Cardiac muscle cell (in vitro differentiated cells and primary cell): ENCODE measurements at places on chromosomes 7 and 10. TPM values are rescaled to one million over a fixed set of nuclear protein-coding genes. Genes with fewer than 3 reads are reported as not detected.

DNA sequence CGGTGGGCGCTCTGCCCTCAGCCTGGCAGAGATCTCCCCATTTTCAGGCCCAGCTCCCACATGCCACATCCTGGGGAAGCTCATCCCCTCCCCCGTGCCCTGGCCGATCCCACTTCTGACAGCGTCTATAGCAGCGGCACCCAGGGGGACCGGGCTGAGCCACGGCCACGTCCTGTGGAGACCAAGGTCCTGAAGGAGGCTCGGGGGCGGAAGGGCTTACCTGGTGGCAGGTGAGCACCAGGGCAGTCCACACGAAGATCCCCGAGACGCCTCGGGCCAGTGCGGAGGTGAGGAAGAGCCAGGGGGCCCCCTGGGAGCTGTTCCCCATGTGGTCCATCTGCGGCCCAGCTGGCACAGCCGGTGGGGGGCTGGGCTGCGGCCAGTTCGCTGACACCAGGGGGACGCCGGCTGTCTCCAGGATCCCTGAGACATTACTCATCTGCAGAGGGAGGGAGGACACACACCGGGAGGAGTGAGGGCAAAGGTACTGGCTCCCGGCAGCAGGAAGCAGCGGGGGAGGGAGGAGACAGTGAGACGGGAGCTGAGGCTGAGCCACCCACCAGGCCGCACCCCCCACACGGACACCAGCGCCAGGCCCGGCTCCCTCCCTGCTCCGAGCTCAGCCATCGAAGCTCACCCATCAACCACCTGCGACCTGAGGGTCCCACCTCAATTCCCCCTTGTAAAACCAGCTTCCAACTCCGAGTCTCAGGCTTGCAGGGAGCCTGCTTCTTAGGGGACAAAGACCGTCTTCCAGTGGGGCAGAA lies 776 bp downstream of the TMEM184A start:
- H3K27me3 ChIP-seq = no peaks in the 10 kb centered on the region
- no peak overlapping the region for H3K27ac ChIP-seq
- peak; percentile 83 for DNase-seq

GRCh38 chr10:30057894-30058556 lies 1.4 kb downstream of the JCAD start:
- H3K4me1 ChIP-seq = peaks cover 34% of the 10 kb centered on the region
- DNase-seq = no peak

DNA sequence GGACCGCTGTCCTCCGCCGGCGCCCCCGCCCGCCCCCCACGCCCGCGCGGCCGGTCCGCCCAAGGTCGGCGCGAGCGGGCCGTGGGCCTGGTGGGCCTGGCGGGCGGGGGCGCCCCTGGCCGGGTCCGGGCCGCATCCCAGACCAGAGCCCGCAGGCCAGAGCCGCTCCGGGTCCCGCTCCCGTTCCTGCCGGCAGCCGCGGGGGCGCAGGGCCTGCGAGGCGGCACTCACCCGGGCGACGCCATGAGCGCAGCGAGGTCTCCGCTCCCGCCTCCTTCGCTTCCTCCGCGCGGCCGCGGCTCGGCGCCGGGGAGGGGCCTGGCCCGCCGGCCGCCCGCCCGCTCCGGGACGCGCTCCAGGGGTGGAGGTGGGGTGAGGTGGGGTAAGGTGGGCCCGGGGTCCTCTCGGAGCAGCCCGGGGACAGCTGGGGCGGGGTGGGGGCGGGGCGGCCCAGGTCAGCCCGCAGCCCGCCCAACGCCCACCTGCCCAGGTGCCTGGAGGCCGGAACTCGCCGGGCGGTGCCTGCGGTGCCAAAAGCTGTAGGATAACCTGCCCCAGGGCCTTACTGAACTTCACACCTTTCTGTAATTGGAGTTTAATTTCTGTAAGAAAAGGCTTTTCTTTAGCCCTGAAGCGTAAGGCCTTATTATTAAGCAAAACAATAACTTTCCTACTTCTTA lies at the start of gene URGCP:
Gene URGCP, minus strand, starts transcription at position 266 of the 680 bp plus-strand sequence. Its CDS starts 21 bp downstream, at position 245.
- peak; percentile 51 for DNase-seq
- H3K27ac ChIP-seq = peak within 1 kb of the TSS; percentile 79
- H3K4me3 ChIP-seq = peak within 1 kb of the TSS; percentile 54

GRCh38 chr7:73646785-73647724 lies 20.6 kb upstream of the VPS37D start:
- no peaks in the 10 kb centered on the region for H3K4me1 ChIP-seq
- H3K27ac ChIP-seq = no peak overlapping the region
- peaks cover 72% of the 10 kb centered on the region for H3K27me3 ChIP-seq
- no peak overlapping the region for H3K4me3 ChIP-seq
- DNase-seq = no peak

- H3K4me1 ChIP-seq = peaks cover 39% of the 10 kb centered on the region
- DNase-seq = no peak
Measured at GRCh38 chr7:30933124-30933974, 21.7 kb downstream of the AQP1 start.

DNA sequence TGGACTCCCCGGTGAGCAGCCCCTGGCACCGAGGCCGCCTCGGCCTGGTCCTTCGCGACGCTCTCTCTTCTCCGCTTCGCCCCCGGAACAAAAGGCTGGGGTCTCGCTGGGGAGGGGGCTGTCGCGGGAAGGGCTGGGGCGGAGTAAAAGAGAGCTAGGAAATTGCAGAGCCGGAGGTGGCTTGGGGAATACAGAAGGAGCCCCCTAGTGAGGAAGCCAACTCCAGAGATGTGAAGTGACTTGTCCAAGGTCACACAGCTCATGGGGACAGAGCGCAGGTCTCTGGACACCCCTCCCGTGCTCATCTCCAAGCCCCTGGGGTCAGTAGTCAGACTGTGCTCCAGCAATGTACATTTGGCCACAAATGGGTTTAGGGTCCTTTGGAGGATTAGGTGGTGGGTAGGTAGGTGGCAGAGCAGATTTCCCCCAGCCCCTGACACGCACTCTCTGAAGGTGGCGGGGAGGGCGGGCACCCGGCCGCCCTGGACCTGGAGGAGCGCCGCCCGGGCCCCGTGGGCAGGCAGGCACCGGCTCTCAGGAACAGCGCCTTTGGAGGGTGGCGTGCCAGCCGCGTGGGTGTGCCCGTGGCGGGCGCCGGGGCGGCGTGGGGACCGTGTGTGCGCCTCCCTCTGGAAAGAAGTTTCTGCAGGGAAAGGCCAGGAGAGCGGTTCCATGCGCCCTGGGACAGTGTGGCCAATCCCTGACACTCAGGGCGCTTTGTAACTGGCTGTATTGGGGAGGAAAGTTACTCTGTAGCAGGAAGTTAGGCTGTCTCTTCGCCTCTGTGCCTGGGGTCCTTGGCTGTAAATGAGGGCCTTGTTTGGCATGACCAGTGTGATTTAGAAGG lies 910 bp downstream of the WIPF3 start:
- H3K4me3 ChIP-seq = peak overlapping the region; percentile 66
- peaks cover 97% of the 10 kb centered on the region for H3K27me3 ChIP-seq
- no peaks in the 10 kb centered on the region for H3K36me3 ChIP-seq
- no peak overlapping the region for H3K27ac ChIP-seq

GRCh38 chr10:125992254-125992653 lies 95.9 kb downstream of the FANK1 start:
- no peak for DNase-seq
- H3K27ac ChIP-seq = no peak overlapping the region
- H3K27me3 ChIP-seq = no peaks in the 10 kb centered on the region

Gene RBP4
- total RNA-seq = not detected in 2 replicates

DNA sequence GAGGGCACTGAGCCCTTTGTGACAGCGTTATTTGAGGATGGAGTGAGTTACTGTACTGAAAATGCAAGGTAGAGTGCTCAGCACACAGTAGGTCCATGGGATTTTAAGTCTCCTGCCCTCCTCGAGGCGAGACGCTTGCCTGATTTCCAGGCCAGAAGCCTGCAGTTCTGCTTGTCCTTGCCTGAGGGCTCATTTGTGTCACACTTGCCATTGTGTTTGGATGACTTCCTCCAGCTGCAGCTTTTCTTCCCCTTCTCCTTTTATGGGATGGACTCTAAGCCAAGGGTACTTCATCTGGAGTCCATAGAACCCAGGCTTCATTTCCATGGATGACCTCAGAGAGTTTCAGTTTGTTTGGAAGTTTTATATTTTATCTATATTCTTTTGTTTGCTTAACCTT lies 304.2 kb upstream of the BMPER start:
- peaks cover 11% of the 10 kb centered on the region for H3K4me1 ChIP-seq
- H3K27ac ChIP-seq = no peak overlapping the region
- no peak for DNase-seq
- no peak overlapping the region for H3K4me3 ChIP-seq
- no peaks in the 10 kb centered on the region for H3K36me3 ChIP-seq

GRCh38 chr7:149013876-149014275 lies 14.4 kb downstream of the PDIA4 start:
- no peaks in the 10 kb centered on the region for H3K27me3 ChIP-seq
- no peaks in the 10 kb centered on the region for H3K4me1 ChIP-seq
- no peak for DNase-seq

Gene ASNS
- 17.4 and 25.1 TPM in 2 replicates for total RNA-seq

- no peak overlapping the region for H3K27ac ChIP-seq
- no peak for DNase-seq
- no peaks in the 10 kb centered on the region for H3K4me1 ChIP-seq
- H3K27me3 ChIP-seq = no peaks in the 10 kb centered on the region
- H3K4me3 ChIP-seq = no peak overlapping the region
Measured at GRCh38 chr10:70363292-70363691, 19.1 kb downstream of the LRRC20 start.

Gene ZNF485
- 2.2 and 2.5 TPM in 2 replicates for total RNA-seq

- peaks cover 3% of the 10 kb centered on the region for H3K4me1 ChIP-seq
- no peak overlapping the region for H3K27ac ChIP-seq
- H3K36me3 ChIP-seq = no peaks in the 10 kb centered on the region
- H3K27me3 ChIP-seq = no peaks in the 10 kb centered on the region
Measured at GRCh38 chr10:84820596-84820995, 492.2 kb downstream of the CCSER2 start.

GRCh38 chr10:73433538-73433867 lies at the start of gene MSS51:
MSS51 (minus strand) TSS chr10:73433561; CDS start chr10:73428284, 5,277 bp downstream.
- peak; percentile 94 for DNase-seq
- peak within 1 kb of the TSS; percentile 40 for H3K27ac ChIP-seq
- peaks cover 15% of the 10 kb centered on the region for H3K36me3 ChIP-seq
- no peaks in the 10 kb centered on the region for H3K27me3 ChIP-seq
- no peak within 1 kb of the TSS for H3K4me3 ChIP-seq
- H3K4me1 ChIP-seq = peaks cover 26% of the 10 kb centered on the region

- H3K36me3 ChIP-seq = no peaks in the 10 kb centered on the region
- no peaks in the 10 kb centered on the region for H3K4me1 ChIP-seq
- H3K27ac ChIP-seq = no peak overlapping the region
- no peak for DNase-seq
- H3K4me3 ChIP-seq = no peak overlapping the region
- H3K27me3 ChIP-seq = no peaks in the 10 kb centered on the region
Measured at GRCh38 chr7:108313086-108313485, 143.2 kb downstream of the NRCAM start.

DNA sequence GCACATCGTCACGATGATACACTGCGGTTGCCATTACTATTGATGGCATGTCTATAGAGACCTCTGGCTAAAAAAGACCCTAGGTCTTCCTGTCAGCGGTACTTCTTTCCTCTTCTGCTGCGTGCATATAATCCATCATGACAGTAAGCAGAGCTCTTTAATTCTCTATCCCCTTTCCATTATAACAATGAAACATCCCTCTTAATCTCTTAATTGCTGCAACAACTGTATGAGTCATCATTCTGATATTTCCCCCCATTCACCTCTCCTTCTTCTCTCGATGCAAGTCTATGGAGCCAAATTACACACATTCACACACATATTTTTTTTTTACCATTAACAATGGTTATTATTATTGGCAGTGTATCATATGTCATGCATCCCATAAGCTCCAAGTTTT lies 45.2 kb upstream of the AKR1E2 start:
- H3K4me3 ChIP-seq = no peak overlapping the region
- H3K4me1 ChIP-seq = no peaks in the 10 kb centered on the region
- no peaks in the 10 kb centered on the region for H3K36me3 ChIP-seq
- no peak for DNase-seq
- H3K27ac ChIP-seq = no peak overlapping the region

Gene TWIST1
- 43.5 and 44.6 TPM in 2 replicates for total RNA-seq

DNA sequence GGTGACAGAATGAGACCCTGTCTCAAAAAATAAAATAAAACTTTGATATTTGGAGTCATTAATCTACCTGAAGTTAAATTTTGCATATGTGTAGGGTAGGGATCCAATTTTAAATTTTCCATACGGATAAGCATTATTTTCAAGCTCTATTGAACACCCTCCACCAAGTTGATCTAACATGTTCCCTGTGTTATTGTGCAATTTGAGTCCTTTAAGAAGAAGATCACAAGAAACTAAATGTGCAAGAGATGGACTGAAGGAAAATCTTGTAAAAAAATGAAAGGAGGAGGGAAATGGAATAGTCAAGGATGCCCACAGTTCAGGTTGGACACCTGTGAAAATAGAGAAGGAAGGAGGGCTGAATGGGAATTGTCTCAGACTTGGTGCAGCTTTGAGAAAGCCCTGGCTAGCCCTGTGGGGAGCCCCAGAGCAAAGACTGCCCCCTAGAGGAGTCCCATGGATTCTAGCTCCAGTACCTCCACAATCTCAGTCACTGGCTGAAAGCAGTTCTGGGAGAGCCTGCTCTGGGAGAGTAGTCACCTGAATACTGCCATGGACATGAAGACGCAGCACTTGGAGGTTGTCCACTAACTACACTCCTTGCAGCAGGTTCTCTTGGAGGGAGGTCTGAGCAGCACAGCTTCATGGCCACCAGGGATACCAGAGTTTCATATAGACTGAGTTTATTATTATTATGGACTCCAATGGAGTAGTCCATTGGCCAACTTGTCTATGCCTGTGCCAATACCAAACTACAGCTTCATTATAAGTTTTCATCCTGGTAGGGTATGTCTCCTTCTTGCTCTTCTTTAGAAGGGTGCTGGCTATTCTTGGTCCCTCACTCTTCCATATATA lies 5.7 kb upstream of the TIAL1 start:
- H3K27ac ChIP-seq = no peak overlapping the region
- H3K36me3 ChIP-seq = no peaks in the 10 kb centered on the region
- peak; percentile 60 for DNase-seq

DNA sequence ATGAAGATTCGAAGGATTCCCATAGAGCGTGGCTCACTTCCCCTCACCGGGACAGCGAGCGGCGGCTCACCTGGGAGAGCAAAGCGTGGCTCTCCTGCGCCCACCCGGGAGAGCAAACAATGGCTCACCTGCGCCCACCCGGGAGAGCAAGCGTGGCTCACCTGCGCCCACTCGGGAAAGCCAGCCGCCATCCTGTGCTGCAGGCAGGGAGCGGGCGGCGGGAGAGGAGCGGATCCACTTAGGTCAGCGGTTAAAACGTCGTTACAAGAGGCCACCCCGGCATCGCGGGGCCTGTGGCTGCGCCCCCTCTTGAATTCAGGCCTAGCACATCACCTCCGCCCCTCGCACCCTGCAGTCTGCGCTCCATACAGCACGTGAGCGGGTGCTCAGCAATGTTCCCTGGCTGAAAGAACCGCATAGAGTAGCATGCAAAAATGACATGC lies 461 bp upstream of the FIGNL1 start:
- H3K36me3 ChIP-seq = no peaks in the 10 kb centered on the region
- peak overlapping the region; percentile 58 for H3K4me3 ChIP-seq
- no peaks in the 10 kb centered on the region for H3K4me1 ChIP-seq
- H3K27me3 ChIP-seq = peaks cover 7% of the 10 kb centered on the region
- DNase-seq = peak; percentile 10

Gene PDE1C
- 0.67 and 2.3 TPM in 2 replicates for total RNA-seq

Gene NEBL
- total RNA-seq = 270 and 489 TPM in 2 replicates

Gene NPY4R
- total RNA-seq = 0.39 and 1.2 TPM in 2 replicates

GRCh38 chr7:3172768-3173280 lies 128.2 kb upstream of the SDK1 start:
- DNase-seq = no peak
- H3K4me1 ChIP-seq = peaks cover 9% of the 10 kb centered on the region
- no peak overlapping the region for H3K4me3 ChIP-seq
- no peaks in the 10 kb centered on the region for H3K36me3 ChIP-seq
